ENCODE measurements at places on chromosomes 11 and 22.

DNA sequence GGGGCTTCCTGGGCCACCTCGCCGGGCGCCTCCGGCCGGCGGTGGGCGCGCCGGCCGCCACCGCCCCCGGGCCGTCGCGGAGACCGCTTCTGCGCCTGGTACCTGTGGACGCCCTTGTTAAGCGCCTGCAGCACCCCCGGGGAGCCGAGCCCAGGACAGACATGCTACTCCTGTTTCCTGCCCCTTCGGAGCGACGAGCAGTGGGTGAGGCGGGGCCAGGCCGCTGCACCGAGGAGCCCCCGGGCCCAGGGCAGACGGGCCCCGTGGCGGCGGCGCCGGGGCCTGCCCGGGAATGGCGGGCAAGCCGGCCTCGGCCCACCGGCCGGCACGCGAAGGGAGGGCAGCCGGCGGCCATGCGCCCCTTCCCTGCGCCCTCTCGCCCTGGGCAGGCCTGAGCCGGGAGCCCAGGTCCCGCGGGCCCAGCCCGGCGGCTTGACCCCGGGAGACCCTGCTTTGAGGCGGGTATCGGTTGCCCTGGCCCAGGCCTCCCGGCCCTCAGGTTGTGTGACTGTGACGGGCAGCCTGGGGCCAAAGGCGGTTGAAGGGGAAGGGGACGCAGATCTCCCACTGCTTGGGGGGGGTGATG is 789 bp upstream of the KDM2A start:
- DNase-seq = no peak

DNA sequence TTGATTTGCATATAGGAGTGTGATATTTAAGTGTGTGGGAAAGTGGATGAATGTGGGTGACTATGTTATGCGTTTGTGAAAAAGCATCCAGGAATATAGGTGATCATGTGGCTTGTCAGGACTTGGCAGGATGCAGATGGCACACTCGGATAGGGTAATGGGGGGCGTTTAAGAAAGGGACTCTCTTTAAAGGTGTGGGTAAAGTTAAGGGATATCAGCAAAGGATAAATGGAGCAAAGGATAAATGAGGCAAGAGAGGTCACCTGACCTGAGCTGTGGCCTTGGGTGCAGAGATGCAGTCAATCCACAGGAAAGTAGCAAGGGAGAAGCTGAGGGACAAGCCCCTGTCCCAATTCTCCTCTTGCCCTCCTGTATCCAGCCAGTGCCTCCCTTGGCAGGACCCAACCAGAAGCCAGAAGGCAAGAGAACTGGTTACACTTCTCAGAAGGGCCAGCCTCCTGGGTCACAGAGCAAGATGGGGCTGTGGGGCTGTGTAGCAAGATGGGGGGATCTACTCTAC is 47.5 kb upstream of the GRAMD1B start:
- no peak for DNase-seq

- no peak for DNase-seq
Measured at GRCh38 chr11:129694538-129694937, 121.1 kb upstream of the TMEM45B start.

- no peak for DNase-seq
Measured at GRCh38 chr11:1925373-1926155, 6.1 kb downstream of the TNNT3 start.

GRCh38 chr22:17120711-17121232 is 388 bp downstream of the TMEM121B start:
- no peak for DNase-seq

DNA sequence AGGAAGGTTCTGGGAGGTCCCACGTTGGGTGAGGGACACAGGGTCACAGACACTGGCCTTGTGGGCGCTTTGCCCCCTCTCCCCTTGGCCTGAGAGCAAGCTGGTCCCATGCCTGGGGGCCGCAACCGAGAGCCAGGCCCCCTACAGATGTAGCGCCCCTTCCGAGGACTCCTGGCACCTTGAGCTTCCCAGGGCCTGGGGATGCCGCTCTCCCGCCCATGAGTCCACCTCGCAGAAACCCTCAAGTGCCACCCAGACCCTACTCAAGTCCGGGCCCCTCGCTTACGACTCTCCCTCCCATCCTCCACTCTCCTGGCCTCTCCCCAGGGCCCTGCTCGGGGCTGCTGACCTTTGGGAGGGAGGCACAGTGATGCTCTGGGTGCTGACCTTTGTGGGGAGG is 204.0 kb downstream of the BRD1 start:
- no peak for DNase-seq

Measured in HS-27A (cell line).